ENCODE measurements at places on chromosomes 3 and 15. TPM values are rescaled to one million over a fixed set of nuclear protein-coding genes. Genes with fewer than 3 reads are reported as not detected.

CLDN16 gene
- 3.6 TPM for total RNA-seq

CD86 gene
- 41.9 TPM for total RNA-seq

ROPN1B gene
- not detected for total RNA-seq

WDR93 gene
- total RNA-seq = not detected

LRRC2 gene
- total RNA-seq = not detected

CCR3 gene
- 0.66 TPM for total RNA-seq

CPNE4 gene
- total RNA-seq = 0.54 TPM

GOLGA6D gene
- not detected for total RNA-seq

SLC22A14 gene
- total RNA-seq = not detected

KLHDC8B gene
- total RNA-seq = 1.2 TPM

HRG gene
- 0.13 TPM for total RNA-seq

KNG1 gene
- total RNA-seq = 0.21 TPM

GASK1A gene
- 0.18 TPM for total RNA-seq

EFCAB12 gene
- total RNA-seq = 0.61 TPM

PLSCR4 gene
- not detected for total RNA-seq

TERC gene
- 13.7 TPM for total RNA-seq

GPR62 gene
- not detected for total RNA-seq

IL16 gene
- 52.1 TPM for total RNA-seq

C3orf70 gene
- total RNA-seq = 0.05 TPM

EBLN2 gene
- total RNA-seq = 4.0 TPM

NPAP1 gene
- total RNA-seq = not detected

FOXB1 gene
- not detected for total RNA-seq

AGBL1 gene
- total RNA-seq = not detected

SCN11A gene
- not detected for total RNA-seq

GOLGA8T gene
- total RNA-seq = not detected

ST3GAL6 gene
- total RNA-seq = 36.2 TPM

NKTR gene
- total RNA-seq = 45.0 TPM

DNAH12 gene
- 0.19 TPM for total RNA-seq

SKOR1 gene
- total RNA-seq = 0.36 TPM

C3orf33 gene
- 0.59 TPM for total RNA-seq

CYP19A1 gene
- total RNA-seq = 1.2 TPM

DPH6 gene
- 16.0 TPM for total RNA-seq

TBCCD1 gene
- 12.3 TPM for total RNA-seq

SLC28A1 gene
- total RNA-seq = not detected

LTK gene
- 0.80 TPM for total RNA-seq

SOX2 gene
- total RNA-seq = 0.13 TPM

TIMMDC1 gene
- 76.3 TPM for total RNA-seq

SH3GL3 gene
- not detected for total RNA-seq

PATL2 gene
- total RNA-seq = 10.7 TPM

CASR gene
- 0.13 TPM for total RNA-seq

CCDC50 gene
- 144 TPM for total RNA-seq

TRIM42 gene
- total RNA-seq = not detected

LYZL4 gene
- not detected for total RNA-seq

CCR8 gene
- 16.9 TPM for total RNA-seq

SUMF1 gene
- total RNA-seq = 9.5 TPM

MYO5C gene
- total RNA-seq = 1.0 TPM

GOLGA6B gene
- not detected for total RNA-seq

DBR1 gene
- total RNA-seq = 17.1 TPM

IL12A gene
- total RNA-seq = 3.1 TPM

B3GNT5 gene
- total RNA-seq = 1.3 TPM

ITPKA gene
- 0.64 TPM for total RNA-seq

ISLR gene
- 1.7 TPM for total RNA-seq

RAB6B gene
- not detected for total RNA-seq

GPR149 gene
- total RNA-seq = not detected

SPSB4 gene
- total RNA-seq = not detected

NUP210 gene
- 150 TPM for total RNA-seq
